ENCODE measurements at places on chromosomes 2 and 18. TPM values are rescaled to one million over a fixed set of nuclear protein-coding genes. Genes with fewer than 3 reads are reported as not detected.

DNA sequence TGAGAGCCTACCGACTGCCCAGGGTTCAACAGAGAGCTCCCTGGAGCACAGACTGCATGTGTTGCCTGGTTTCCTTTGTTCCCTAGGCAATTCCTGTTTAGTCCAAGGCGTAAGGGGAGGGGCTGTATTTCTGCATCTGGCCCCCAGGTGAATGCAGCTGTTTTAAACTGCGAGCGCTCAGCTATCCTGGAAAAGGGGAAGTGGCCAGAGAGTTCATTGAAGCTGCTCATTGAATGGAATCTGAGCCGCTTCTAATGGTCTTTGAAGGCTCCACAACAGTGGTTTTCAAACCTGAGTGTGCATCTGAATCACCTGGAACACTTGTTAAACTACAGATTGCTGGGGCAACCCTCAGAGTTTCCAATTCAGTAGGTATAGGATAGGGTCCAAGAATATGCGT is 18.1 kb downstream of the MAPK4 start:
- no peak overlapping the region for H3K4me3 ChIP-seq
- no peaks in the 10 kb centered on the region for H3K36me3 ChIP-seq
- H3K27me3 ChIP-seq = no peaks in the 10 kb centered on the region

DNA sequence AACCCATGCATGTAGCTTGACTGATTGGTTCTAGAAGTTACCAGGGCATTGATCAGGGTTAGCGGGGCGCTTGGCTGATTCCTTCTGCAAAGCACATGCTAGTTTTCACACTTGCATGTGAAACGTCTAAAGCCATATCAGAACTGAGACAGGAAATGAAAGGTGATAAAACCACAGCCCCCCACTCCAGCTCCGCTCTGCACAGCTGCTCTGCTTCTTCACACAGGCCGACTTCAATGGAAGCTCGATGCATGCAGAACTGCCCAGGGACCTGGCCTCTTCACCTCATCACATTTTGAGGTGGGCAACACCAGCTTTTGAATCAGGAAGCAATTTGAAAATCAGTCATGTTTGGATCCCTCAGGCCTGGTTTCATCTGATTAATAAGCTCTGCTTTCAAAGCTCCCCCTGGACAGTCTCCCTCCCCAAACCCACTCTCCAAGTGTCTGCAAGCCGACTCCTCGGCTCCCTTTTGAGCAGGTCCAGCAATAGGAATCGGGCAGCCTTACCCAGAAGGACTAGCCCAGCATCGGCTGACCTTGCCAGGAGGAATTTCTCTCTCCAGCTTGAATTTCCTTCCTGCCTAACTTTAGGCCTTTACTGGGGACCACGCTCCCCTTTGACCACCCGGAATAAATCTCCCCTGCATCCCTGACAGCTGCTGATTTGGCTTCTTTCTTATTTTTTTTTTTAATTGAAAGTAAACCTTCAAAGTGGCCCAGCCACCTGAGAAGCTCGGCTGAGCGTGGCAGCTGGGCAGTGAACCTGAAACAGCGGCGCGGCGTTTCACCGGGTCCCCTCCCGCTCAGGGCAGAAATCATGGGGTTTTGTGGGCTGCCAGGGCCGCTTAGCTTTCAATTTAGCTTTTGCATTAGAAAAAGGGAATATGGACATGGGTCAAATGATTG is 31.7 kb downstream of the HRH4 start:
- H3K36me3 ChIP-seq = no peaks in the 10 kb centered on the region
- H3K27me3 ChIP-seq = no peaks in the 10 kb centered on the region
- no peak overlapping the region for H3K4me3 ChIP-seq
- no peak for DNase-seq
- H3K27ac ChIP-seq = no peak overlapping the region

- peak overlapping the region; percentile 61 for H3K27ac ChIP-seq
- DNase-seq = no peak
- H3K27me3 ChIP-seq = no peaks in the 10 kb centered on the region
- peaks cover 20% of the 10 kb centered on the region for H3K4me1 ChIP-seq
Observed at GRCh38 chr18:2970772-2971659, 41.9 kb downstream of the LPIN2 start.

DNA sequence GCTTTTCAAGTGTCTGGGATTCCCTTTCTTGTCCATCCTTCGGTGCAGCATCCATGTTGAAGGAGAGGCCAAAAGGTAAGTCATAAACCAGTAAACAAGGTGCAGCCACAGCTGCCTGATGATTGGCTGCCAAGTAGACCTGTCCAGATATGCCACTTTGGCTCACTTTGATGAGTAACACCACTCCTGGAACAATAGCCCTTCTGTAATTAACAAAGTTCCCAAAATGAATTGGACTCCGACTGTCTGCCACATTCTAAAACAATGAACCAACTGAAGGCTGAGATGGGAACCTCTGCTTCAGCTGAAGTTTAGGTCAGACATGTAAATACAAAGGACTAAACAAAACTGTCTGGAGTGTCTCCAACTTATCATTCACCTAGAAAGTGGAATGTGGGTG is 82.2 kb upstream of the LGALSL start:
- no peak overlapping the region for H3K27ac ChIP-seq
- DNase-seq = no peak
- no peak overlapping the region for H3K4me3 ChIP-seq
- H3K4me1 ChIP-seq = no peaks in the 10 kb centered on the region
- no peaks in the 10 kb centered on the region for H3K27me3 ChIP-seq
- H3K36me3 ChIP-seq = no peaks in the 10 kb centered on the region

- no peak overlapping the region for H3K4me3 ChIP-seq
- no peaks in the 10 kb centered on the region for H3K27me3 ChIP-seq
- H3K27ac ChIP-seq = no peak overlapping the region
- peaks cover 22% of the 10 kb centered on the region for H3K36me3 ChIP-seq
- peaks cover 29% of the 10 kb centered on the region for H3K4me1 ChIP-seq
- no peak for DNase-seq
Observed at GRCh38 chr18:63363951-63364350, 3.1 kb downstream of the KDSR start.

- H3K27me3 ChIP-seq = no peaks in the 10 kb centered on the region
- H3K4me3 ChIP-seq = no peak overlapping the region
- no peaks in the 10 kb centered on the region for H3K36me3 ChIP-seq
- no peaks in the 10 kb centered on the region for H3K4me1 ChIP-seq
Observed at GRCh38 chr2:223856021-223856420, 18.6 kb upstream of the AP1S3 start.

DNA sequence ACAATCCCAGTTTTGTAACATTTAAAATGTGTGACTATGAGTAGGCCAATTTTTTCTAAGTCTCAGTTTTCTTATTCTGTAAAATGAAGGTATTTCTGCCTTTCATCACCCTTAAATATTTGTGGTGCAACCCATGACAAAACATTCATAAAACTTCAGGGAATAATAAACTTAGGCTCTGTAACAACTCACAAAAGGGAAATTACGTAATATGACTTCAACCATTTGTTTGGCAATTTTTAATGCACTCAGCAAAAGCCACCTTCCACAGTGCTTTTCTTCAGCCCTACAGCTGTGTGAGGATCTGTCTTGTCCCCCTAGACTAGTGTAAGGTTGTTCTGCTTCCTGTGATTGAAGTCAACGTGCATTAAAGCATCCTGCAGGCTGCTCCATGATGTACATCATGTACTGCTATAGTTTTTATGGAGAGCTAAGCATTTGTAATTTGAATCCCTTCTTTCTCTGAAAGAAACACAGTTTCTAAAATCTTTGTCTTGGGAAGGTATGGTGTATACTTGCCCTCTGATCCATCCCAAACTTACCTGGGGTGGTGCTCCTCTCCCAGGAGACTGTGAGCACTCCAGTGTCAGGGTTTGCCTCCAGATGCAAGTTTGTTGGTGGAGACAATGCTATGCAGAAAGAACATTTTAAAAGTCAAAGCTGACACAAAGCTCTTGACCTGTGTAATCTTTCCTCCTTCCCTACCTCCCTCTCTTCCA is 39.1 kb downstream of the FN1 start:
- H3K27me3 ChIP-seq = no peaks in the 10 kb centered on the region
- H3K27ac ChIP-seq = peak overlapping the region; percentile 50
- peaks cover 41% of the 10 kb centered on the region for H3K4me1 ChIP-seq
- H3K36me3 ChIP-seq = peaks cover 93% of the 10 kb centered on the region
- DNase-seq = no peak

GRCh38 chr2:132414081-132414480 is 2.5 kb upstream of the GPR39 start:
- H3K27me3 ChIP-seq = no peaks in the 10 kb centered on the region
- no peak for DNase-seq
- no peaks in the 10 kb centered on the region for H3K36me3 ChIP-seq
- no peak overlapping the region for H3K27ac ChIP-seq

DNA sequence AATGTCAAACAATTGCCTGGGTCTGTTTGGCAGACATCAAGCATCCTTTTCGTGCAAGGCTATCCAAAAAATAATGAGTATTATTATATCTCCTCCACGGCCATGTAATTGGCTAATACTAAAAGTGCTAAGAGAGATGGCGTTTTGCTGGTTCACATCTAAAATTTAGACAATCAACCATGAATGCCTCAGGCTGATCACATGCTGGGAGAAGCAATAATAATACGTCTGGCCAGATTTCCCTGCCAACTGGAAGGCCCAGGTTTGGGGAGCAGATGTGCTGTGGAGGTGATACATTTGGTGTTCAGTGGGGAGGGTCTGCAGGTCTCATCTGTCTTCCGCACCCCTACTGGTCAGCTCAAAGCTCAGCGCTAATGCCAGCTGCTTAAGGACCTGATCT is 60.3 kb upstream of the CREB1 start:
- no peaks in the 10 kb centered on the region for H3K27me3 ChIP-seq
- DNase-seq = no peak
- H3K4me1 ChIP-seq = peaks cover 6% of the 10 kb centered on the region
- H3K36me3 ChIP-seq = no peaks in the 10 kb centered on the region
- H3K4me3 ChIP-seq = no peak overlapping the region
- H3K27ac ChIP-seq = no peak overlapping the region

DNA sequence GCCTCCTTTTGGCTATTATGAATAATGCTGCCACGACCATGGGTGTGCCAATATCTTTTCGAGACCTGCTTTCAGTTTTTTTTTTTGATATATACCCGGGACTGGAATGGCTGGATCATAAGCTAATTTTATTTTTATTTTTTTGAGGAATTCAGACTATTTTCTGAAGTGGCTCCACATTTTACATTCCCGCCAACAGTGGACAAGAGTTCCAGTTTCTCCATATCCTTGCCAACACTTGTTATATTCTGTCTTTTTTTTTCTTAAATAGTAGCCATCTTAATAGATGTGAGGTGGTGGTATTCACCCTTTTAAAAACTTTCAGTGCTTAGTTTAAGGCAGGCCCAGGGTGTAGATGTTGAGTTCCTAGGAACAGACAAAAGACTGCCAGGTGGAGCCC is 11.8 kb downstream of the LPIN1 start:
- H3K27me3 ChIP-seq = no peaks in the 10 kb centered on the region
- no peaks in the 10 kb centered on the region for H3K4me1 ChIP-seq
- no peak overlapping the region for H3K4me3 ChIP-seq
- H3K27ac ChIP-seq = no peak overlapping the region

- H3K27ac ChIP-seq = no peak overlapping the region
- H3K36me3 ChIP-seq = no peaks in the 10 kb centered on the region
- no peak for DNase-seq
- no peaks in the 10 kb centered on the region for H3K4me1 ChIP-seq
Observed at GRCh38 chr2:73334620-73335019, 41.3 kb upstream of the EGR4 start.

- peaks cover 24% of the 10 kb centered on the region for H3K36me3 ChIP-seq
- peaks cover 8% of the 10 kb centered on the region for H3K4me1 ChIP-seq
- H3K27me3 ChIP-seq = no peaks in the 10 kb centered on the region
- no peak overlapping the region for H3K27ac ChIP-seq
Observed at GRCh38 chr18:48667276-48668254, 128.7 kb downstream of the CTIF start.

The GKN2 gene
- not detected for total RNA-seq

The FBLN7 gene
- total RNA-seq = 0.99 TPM

The POTEC gene
- not detected for total RNA-seq
